Left ventricle myocardium superior (tissue), 1 donor: ENCODE measurements at places on chromosomes 6 and 20. TPM values are rescaled to one million over a fixed set of nuclear protein-coding genes. Genes with fewer than 3 reads are reported as not detected.

- DNase-seq, result no peak
Measured at GRCh38 chr6:111952821-111953540, 79.7 kb upstream of the FYN start.

HLA-DQA1 gene
- 4.9 TPM for total RNA-seq

LY6G6D gene
- not detected for total RNA-seq

WFDC2 gene
- total RNA-seq, result 1.4 TPM

CST5 gene
- not detected for total RNA-seq

DNA sequence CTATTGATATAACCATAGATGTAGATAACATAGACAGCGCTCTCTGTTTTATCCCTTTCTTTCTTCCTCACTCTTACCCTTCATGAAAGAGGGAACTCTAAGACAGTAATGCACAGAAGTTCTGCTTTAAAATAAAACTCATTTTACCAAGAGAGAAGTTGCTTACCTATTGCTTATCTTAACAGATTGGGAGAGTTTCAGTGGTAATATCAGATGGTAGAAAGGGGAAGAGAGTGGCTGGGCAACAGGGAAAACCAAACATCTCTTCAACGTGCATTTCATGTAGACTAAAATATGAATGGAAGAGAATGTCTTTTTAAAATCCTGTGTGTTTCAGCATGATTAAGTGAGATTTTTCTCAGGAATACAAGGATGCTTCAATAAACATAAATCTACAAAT, 45.3 kb upstream of the SIRPG start:
- DNase-seq, result no peak

NRSN1 gene
- not detected for total RNA-seq

GRCh38 chr6:134730013-134730412, 219.9 kb downstream of the ALDH8A1 start:
- no peak for DNase-seq

GRCh38 chr6:151534576-151534975, 40.8 kb downstream of the CCDC170 start:
- no peak for DNase-seq

PHACTR1 gene
- 124 TPM for total RNA-seq

HIVEP2 gene
- total RNA-seq, result 14.4 TPM

HSPA1A gene
- total RNA-seq, result 341 TPM

FAM217A gene
- total RNA-seq, result not detected

DNA sequence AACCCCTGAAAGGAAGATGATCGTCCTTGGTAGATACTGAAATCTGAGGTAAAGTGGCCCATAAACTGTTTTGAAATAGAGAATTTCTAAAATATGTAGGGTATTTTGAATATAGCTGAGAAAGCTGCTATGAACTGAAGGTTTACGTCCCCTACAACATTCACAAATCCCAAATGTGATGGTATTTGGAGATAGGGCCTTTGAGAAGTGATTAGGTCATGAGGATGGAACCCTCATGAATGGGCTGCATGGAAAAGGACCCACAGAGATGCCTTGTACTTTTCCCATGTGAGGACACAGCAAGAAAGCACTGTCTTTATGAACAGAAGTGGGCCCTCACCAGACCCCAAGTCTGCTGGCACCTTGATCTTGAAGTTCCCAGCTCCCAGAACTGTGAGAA, 6.8 kb upstream of the PNISR start:
- no peak for DNase-seq

CGA gene
- 0.59 TPM for total RNA-seq

DNA sequence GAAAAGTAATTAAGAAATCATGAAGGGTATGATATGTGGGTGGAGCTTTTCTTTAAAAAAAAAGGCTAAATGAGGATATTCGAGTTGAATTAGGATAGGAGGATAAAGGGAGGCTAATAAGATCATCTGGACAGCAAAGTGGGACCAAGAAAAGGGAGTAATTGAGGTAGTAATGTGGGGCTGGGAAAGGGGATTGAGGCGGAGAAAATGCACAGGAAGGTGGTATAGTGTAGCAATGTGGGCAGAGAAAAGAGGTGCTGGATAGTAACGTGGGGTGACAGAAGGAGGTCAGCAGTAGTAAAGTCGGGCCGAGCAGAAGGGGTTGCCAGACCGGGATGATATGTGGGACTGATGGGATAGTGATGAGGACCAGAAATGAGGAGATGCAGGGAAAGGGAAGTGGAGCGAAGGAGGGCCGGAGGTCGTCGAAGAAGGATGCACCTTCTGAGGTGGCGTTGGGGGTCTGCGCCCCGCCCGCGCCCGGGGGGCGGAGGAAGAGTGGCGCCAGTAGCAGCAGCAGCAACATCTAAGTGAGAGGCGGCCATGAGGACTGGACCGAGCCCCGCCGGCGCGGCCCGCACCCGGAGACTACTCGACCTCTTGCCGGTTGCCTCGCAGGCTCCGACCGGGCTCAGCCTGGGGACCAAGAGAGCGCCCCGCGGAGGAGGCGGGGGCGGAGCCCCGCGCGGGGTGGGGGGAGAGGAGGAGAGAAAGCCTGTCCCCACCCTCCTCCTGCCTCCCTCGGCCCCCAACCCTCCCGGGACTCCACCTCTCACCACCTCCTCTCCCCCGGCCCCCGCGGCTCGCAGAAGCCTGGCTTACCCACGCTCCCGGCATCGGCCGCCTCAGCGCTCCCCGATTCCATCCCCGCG, 887 bp downstream of the GABBR1 start:
- DNase-seq, result peak; percentile 83

- DNase-seq, result no peak
Measured at GRCh38 chr6:110295451-110296165, 62.5 kb downstream of the METTL24 start.

GRCh38 chr6:13273931-13274706, 54.2 kb downstream of the TBC1D7 start:
- DNase-seq, result no peak

GRCh38 chr6:117156741-117157140, 108.6 kb upstream of the VGLL2 start:
- no peak for DNase-seq

DNA sequence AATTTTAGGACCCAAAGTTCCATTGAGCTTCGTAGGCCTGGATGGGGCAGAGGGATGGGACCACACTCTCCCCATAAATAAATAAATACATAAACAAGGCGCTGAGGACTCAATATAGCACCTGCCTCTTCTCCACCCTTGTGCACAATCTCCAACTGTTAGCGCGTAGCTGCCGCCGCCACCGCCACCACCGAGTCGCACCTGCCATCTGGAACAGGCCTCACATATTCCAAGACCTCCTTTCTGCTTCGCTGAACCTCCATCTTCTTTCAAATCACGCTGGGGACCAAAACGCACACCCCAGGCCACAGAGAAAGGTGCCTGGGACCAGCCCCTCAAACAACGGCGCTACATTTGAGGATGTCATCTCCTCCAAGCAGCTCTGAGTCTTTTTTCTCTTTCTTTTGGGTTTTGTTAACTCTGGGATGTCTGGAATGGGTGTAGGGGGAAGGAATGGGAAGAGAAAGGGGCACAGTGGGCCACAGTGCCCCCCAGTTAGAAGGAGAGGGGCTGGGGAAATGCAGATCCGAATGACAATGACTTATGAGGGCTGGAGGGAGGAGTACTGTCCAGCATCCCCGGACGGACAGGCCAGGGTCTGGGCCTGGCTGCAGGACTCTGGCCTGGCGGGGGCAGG, 49.7 kb downstream of the NOL4L start:
- peak; percentile 23 for DNase-seq

RIN2 gene
- total RNA-seq, result 64.0 TPM

BPIFB1 gene
- total RNA-seq, result not detected

GRCh38 chr6:16383607-16384206, 145.3 kb downstream of the GMPR start:
- DNase-seq, result no peak

ARHGAP18 gene
- total RNA-seq, result 5.7 TPM

DNA sequence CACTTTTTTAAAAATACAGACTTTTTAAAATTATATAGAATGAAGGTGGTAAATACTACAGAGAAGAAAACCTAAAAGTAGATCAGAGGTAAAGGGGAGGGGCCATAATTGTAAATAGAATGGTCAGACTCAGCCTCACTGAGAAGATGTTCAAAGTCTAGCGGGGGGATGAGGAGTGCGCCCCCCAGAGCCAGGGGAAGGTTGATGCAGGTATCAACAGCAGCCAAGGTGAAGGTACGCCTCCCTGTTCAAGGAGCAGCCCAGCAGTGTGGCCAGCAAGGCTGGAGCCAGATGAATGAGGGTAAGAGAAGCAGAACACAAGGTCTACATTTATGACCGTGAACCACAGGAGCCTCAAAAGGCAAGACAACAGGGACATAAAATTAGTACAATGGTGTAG, 204.1 kb downstream of the PTPRT start:
- DNase-seq, result no peak

DNA sequence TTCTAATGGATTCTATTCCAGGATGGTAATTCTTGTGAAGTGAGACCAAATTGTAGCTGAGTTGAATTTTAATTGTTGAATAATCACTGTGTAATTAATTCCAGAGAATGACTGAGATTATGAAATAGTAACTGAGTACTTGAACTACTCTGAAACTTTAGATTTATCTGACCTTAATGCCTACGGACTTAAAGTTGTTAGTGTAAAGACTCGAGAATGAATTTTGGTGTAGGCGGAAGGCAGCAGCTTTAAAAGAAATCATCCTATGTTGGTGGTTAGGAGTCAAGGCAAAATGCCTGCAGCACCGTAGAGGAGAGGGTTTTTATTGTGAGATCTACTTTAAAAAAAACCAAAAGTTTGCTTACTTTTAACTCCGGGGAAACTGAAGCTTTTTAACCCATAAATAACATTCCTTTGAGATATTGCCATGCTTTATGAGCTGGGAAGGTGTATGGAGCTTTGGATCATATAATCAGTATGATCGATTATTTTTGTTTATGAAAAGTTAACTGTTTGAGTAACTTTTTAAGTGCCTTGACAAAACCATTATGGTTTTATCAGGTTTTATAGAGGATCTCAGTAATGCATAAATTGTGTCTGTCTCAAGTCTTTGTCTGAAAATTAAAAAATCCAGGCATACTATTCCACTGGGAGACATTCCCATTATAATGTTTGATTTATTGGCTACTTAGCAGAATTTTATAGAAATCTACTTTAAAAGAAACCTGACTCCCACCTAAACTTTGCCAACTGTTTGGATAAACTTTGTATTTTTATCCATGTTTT, 46.1 kb downstream of the MYO6 start:
- DNase-seq, result no peak
